ENCODE measurements at places on chromosomes 1 and 21. TPM values are rescaled to one million over a fixed set of nuclear protein-coding genes. Genes with fewer than 3 reads are reported as not detected.

LRRN2 gene
- total RNA-seq: not detected

PCBP3 gene
- 0.47 TPM for total RNA-seq

RIPK4 gene
- 1.1 TPM for total RNA-seq

DNA sequence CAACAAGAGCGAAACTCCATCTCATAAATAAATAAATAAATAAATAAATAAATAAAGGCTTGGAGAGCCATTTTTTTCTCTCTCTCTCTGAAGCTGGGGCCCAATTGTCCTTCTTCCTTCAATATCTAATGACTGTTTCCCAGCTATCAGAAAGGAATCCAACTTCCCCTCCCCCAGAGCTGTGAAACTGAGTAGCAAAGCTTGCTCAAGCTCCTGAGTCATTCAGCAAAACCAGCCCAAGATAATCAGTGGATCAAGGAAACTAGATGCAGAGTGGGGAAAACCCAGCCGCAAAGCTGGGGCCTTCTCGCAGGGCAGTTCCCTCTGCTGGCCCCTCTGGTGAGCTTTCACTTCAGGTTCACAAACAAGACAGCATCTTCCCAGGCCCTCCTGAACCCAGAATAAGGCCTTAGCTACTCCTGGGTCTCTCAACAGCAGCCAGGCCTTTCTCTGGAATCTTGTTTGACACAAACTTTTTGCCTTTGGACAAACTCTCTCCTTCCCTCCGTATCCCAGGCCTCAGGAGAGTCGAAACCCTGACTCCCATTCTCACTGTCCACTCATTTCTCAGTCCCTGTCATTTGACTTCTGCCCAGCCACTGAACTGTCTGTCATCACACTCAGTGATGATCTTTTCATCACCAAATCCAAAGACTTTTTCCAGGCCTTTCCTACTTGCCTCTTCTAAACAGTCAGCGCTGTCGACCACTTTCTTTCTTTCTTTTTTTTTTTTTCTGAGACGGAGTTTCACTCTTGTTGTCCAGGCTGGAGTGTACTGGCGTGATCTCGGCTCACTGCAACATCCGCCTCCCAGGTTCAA is 18.0 kb upstream of the PTP4A2 start:
- no peaks in the 10 kb centered on the region for H3K27me3 ChIP-seq
- H3K27ac ChIP-seq: peak overlapping the region; percentile 87
- H3K4me1 ChIP-seq: peaks cover 55% of the 10 kb centered on the region
- H3K4me3 ChIP-seq: peak overlapping the region; percentile 77
- no peaks in the 10 kb centered on the region for H3K36me3 ChIP-seq

- H3K4me1 ChIP-seq: no peaks in the 10 kb centered on the region
- H3K27ac ChIP-seq: no peak overlapping the region
Measured at GRCh38 chr1:182350839-182351238, 40.8 kb downstream of the GLUL start.

DNA sequence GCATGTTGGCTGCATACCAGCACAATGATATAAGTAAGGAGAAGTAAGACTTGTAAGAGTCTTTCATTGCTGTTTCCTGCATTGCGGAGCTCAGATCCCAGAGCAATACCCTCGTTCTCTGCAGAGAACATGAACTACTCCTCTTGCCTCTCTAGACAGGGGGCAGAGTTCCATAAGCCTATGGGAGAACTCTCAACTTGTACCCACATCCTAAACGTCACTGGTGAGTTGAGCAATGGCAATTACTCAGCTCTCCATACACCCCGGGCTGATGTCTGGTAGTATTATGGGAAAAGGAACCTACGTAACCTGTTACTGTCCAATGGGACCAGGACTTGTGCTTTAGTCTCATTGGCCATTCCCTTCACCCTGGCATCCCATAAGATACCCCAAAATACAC is 27.3 kb upstream of the ZNF496 start:
- peaks cover 13% of the 10 kb centered on the region for H3K27me3 ChIP-seq
- H3K4me3 ChIP-seq: no peak overlapping the region
- H3K36me3 ChIP-seq: no peaks in the 10 kb centered on the region
- DNase-seq: no peak
- no peak overlapping the region for H3K27ac ChIP-seq

- H3K4me3 ChIP-seq: no peak overlapping the region
- H3K4me1 ChIP-seq: peaks cover 53% of the 10 kb centered on the region
- peaks cover 15% of the 10 kb centered on the region for H3K36me3 ChIP-seq
- H3K27me3 ChIP-seq: no peaks in the 10 kb centered on the region
- no peak overlapping the region for H3K27ac ChIP-seq
- no peak for DNase-seq
Measured at GRCh38 chr1:92879316-92879968, 47.6 kb downstream of the RPL5 start.

- H3K36me3 ChIP-seq: no peaks in the 10 kb centered on the region
- H3K27ac ChIP-seq: peak overlapping the region; percentile 96
- no peak for DNase-seq
Measured at GRCh38 chr1:235972311-235972689, 92.6 kb downstream of the NID1 start.

DNA sequence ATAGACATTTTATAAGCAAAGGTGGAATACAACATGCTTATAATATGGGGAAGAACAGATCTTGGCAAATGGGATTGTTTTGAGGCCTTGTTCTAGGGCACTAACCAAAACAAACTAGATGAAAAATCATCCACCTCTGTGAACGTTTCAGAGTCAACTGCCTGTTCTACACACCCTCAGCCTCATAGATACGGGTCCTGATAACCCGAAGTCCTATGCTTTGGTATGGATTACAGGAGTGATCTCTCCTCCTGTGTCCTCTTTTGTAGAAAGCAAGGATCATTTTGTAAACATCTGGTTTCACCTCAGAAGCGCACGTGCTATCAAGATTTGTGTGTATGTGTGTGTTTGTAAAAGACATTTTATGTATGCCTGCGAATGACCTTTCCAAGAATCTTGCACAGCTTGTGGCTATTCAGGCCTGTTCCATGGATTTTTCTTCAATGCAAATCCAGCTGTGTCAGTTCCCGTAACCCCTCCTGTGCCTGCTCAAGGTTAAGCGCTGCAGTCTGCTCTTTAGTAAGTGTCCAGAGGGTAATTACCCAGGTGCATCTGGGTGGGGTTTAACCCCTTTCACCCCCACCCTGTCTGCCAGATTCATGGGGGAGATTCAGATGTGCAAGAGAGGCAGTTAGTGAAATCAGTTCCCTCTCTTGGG is 132.4 kb downstream of the ROR1 start:
- no peak overlapping the region for H3K4me3 ChIP-seq
- H3K27me3 ChIP-seq: peaks cover 2% of the 10 kb centered on the region
- no peak for DNase-seq
- peaks cover 3% of the 10 kb centered on the region for H3K4me1 ChIP-seq
- no peaks in the 10 kb centered on the region for H3K36me3 ChIP-seq

DMRTA2 gene
- not detected for total RNA-seq

DNA sequence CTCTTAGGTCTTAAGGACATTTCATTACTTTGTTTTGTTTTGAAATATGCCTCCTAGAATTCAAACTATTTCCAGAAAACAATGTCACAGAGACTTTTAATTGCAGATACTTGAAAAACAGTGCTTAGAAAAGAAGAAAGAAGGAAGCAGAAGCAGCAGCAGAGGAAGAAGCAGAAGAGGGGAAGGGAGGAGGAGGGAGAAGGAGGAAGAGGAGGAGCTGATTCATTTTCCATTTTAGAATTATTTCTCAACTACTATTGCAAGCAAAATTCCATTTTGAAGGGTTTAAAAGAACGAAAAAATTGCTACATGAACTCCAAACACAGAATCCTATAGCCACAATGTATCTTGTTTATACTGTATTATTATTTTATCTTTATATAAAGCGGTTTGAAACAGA is 13.9 kb downstream of the RC3H1 start:
- no peak overlapping the region for H3K4me3 ChIP-seq
- peak overlapping the region; percentile 17 for H3K27ac ChIP-seq
- no peaks in the 10 kb centered on the region for H3K27me3 ChIP-seq
- peaks cover 68% of the 10 kb centered on the region for H3K4me1 ChIP-seq
- DNase-seq: no peak
- H3K36me3 ChIP-seq: peaks cover 8% of the 10 kb centered on the region

ANGPTL1 gene
- total RNA-seq: not detected

- H3K27ac ChIP-seq: no peak overlapping the region
- peaks cover 9% of the 10 kb centered on the region for H3K27me3 ChIP-seq
- H3K4me3 ChIP-seq: no peak overlapping the region
Measured at GRCh38 chr1:5597991-5598823, 394.0 kb downstream of the NPHP4 start.

DNA sequence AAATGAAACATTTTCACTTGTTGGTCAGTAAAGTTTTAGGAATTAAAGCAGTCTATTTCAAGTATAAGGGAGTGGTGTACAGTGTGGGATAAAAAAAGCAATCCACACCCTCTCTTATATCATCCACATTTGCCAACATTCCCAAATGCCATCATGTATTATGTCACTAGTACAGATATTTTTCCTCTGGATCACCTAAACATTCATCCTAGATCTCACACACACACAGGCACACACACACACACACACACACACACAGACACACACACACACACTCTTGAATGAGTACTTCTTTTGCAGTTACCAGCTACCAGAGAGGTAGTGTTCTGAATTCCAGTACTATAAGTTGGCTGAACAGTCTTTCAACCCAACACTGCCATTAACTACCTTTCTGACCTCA is 1369.1 kb upstream of the ADGRL4 start:
- H3K27ac ChIP-seq: no peak overlapping the region
- no peaks in the 10 kb centered on the region for H3K4me1 ChIP-seq
- no peaks in the 10 kb centered on the region for H3K36me3 ChIP-seq
- DNase-seq: no peak
- no peak overlapping the region for H3K4me3 ChIP-seq

GRCh38 chr1:220997791-220998190 is 118.5 kb downstream of the HLX start:
- H3K27ac ChIP-seq: no peak overlapping the region
- H3K27me3 ChIP-seq: peaks cover 15% of the 10 kb centered on the region
- DNase-seq: no peak
- H3K36me3 ChIP-seq: no peaks in the 10 kb centered on the region

All from naive thymus-derived CD8-positive, alpha-beta T cell (primary cell).